ENCODE measurements at places on chromosomes 3 and 15.

- no peak for DNase-seq
Measured at GRCh38 chr3:81621277-81621676, 140.2 kb downstream of the GBE1 start.

DNA sequence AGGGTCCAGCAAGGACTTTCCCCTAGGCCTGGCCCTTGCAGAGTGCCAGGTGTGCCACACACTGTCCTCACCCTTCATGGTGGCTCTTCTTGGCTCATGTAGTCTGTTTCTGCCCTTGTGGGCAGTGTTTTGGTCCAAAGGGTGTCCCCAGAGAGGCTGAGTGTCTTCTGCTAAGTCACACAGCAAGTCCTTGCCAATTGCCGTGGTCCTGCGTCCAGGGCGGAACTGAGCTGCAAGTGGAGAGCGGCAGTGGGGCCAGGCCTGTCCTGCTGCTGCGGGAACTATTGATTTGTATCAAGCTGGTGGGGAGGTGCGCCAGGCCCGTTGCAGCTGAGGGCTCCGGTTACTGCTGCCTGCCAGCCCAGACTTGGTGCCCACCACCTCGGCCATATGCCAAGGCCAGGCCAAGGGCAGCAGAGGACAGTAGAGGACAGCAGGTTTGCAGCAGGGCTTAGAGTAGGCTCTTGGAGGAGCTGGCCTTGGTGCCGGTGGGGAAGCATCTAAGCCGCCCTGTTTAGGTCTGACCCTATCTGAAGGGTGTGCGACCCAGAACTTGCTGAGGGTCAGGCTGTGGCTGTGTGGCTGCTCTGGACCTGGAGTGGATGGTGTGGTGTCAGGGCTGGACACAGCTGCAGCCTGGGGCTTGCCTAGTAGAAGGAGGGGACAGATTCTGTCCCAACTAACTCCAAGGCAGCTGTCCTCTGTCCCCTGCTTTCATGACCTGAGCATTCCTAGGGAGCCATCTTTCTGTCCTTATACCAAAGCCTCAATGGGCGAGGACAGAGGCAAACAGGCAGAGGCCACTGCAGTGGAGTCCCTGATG is 4.5 kb downstream of the AMIGO3 start:
- DNase-seq = no peak

DNA sequence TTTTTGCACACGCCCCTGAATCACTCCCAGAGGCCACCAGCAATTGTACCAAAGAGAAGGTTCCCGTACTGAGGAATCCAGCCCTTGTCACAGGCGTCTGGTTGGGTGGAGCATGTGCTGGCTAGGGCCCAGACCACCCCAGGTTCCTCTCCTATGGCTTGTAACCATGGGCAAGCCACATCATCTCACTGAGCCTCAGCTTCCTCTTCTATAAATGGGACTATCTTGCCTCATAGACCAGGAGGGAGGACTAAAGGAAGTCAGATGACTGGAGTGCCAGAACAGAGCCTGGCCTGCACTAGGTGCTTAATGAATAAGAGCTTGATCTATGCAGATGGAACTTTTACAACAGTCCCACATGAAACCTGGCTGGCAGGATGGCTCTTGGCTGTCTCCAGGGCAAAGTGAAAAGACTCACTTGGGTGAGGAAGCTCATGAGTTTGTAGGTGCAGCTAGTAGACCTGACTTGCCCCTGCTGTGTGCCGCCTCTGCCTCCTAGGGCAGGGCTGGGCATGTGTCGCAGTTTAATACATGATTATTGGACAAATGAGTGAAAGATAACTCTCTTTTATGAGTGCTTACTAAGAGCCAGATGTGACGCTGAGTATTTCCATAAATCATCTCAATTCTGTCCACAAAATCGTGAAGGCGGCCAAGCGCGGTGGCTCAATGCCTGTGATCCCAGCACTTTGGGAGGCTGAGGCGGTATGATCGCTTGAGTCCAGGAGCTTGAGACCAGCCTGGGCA is 29.3 kb downstream of the CTSH start:
- DNase-seq = peak; percentile 60

GRCh38 chr3:25665315-25666280 is 891 bp upstream of the TOP2B start:
- DNase-seq = peak; percentile 50

GRCh38 chr15:69548395-69549180 is 96.0 kb downstream of the RPLP1 start:
- no peak for DNase-seq

DNA sequence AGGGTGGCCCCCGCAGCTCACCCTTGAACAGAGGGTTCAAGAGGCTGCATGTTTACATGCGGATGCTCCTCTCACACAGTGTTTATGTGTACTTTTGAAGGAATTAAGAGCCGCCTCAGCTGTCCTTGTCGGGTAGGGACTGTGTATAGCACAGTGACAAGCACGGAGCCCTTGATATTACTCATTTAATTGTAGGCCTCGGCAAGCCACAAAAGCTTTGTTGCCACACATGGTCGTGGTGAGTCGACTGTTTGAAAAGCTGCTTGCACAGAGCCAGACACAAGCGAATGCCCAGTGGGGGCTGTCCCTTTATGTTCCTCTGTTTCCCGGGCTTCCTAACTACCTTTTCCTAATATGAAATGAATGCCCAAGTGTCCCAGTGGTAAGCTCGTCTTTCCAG is 4.5 kb downstream of the ESYT3 start:
- no peak for DNase-seq

GRCh38 chr15:64909546-64909945 is 2.2 kb upstream of the ANKDD1A start:
- DNase-seq = no peak

DNA sequence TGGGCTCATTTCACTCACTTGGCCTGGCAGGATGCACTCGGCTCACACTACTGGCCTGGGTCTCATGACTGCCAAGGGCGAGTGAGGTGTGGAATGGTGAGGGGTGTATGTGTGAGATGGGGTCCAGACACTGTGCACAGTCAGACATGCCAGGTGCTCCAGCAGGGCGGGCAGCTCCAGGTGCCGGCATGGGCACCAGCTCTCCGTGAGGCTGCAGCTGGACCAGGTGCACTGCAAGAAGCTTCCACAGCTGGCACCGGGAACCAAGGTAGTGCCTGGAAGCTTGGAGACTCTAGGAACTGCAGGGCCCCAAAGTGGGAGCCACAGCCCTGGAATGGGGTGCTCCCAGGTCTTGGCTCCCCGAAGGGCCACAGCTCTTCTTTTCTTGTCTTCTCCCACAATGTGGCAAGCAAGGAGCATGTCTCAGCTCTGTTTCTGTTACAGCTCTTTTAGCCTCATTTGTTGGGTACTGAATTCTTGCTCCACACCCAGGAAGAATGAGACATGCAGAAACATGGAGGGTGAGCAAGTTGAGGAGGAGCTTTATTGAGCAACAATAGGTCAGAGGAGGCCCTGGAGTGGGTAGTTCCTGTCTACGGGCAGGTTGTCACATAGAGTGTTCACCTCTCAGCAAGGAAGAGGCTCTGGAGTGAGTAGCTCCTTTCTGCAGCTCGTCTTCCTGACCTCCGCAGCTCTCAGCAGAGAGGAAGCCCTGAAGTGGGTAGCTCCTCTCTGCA is 762.8 kb downstream of the CADM2 start:
- DNase-seq = no peak

GRCh38 chr15:24971772-24972171 is 17.0 kb downstream of the SNRPN start:
- DNase-seq = no peak

DNA sequence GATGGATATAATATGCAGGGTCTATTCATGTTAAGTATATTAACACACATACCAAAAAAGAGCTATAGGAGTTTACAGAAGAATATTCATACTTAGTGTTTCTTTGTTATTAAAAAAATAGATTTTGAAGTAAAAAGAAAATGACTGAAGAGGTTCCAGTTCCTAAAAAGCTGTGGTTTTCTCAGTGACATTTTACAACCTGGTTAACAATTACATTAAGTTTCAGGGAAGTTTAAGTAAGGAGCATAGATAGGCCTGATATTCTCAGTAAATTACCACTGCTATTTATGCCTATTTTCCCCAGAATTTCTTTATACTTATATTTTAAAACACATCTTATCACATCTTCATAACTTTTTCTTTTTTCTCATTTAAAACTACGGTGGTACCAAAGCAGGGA is 43.6 kb upstream of the SPTSSB start:
- DNase-seq = no peak

DNA sequence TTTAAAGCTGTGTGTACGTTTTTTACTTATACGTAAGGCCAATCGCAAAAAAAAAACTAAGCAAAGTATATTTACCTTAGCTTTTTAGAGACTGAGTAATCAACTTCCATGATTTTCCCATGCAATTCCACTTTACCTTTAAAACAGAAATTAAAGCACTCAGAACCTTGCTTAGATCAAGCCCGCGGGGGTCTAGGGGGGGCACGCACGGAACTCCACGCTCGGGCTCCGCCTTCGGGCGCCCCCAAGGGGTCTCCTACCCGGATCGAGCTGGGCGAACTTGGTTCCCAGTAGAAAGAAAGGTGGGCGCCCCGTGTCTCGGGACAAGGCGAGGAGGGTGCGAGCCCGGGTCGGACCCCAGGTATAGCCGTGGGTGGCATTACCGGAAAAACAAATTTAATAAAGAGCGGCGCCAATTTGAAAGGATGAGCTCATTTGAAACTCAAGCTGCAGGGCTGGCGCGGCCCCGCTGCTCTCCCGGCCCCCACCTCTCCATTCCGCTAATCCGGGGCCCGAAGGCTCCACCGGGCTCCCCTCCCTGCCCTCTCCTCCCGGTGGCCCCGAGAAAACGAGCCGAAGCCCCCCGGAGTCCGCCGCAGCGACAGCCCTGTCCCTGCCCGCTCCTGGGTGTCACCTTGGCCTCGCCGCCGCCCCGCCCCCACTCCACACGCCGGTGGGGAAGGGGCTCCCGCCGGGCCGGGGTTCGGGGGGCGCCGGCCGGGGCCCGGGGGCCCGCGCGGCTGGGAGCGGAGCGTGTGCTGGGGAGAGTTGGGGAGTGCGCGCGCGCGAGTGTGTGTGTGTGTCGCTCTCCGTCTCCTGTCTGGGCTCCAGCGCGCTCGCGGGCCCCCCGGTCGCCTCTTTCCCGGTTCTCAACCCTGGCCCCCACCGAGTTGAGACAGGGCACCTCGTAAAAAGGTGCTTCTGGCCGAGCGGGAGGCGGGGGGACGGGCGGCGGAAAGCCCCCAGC is 1.5 kb downstream of the IGF2BP2 start:
- no peak for DNase-seq

DNA sequence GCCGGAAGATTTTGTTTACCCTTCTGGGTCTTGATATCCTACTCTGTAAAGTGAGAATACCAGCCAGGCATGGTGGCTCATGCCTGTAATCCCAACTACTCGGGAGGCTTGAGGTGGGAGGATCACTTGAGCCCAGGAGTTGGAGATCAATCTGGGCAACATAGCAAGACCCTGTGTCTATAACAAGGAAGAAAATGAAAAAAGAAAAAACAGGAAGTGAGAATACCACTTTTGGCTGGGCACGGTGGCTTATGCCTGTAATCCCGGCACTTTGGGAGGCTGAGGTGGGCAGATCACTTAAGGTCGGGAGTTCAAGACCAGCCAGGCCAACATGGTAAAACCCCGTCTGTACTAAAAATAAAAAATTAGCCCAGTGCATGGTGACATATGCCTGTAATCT is 36.9 kb downstream of the SFMBT1 start:
- DNase-seq = no peak

DNA sequence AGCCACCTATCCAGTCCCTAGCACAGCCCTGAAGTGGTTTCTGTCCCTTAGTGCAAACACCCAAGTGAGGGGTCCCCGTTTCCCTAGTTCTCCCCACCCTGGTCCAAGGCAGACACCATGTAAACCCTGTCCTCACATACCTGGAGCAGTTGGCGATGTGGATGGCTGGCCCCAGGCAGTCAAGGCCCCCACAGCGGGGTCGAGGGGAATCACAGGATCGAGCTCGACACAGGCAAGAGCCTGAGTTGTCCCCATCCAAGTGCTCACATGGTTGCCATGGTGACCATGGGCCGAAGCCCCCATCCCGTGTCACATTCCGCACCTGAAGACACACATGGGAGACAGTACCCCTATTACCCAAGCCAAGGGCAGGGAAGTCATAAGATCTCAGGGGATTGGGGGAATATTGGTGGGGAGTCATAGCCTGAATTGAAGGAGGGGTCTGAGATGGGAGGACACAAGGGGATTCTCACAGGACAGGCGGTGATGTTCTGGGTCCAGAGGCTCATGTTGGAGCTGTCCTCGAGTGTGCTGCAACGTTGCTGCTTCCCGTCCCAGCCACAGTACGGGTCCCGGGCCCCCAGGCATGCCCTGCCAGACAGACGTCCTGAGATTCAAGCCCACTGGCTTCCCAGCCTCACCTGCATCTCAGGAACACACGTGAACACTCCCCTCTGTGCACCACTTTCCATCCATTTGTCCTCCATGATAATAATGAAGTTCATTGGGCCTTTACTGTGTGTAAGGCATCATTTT is 112.1 kb downstream of the SEMA5B start:
- no peak for DNase-seq

GRCh38 chr15:81023483-81024264 is 23.0 kb downstream of the TLNRD1 start:
- peak; percentile 64 for DNase-seq

GRCh38 chr15:92724144-92724543 is 68.6 kb upstream of the FAM174B start:
- DNase-seq = no peak

DNA sequence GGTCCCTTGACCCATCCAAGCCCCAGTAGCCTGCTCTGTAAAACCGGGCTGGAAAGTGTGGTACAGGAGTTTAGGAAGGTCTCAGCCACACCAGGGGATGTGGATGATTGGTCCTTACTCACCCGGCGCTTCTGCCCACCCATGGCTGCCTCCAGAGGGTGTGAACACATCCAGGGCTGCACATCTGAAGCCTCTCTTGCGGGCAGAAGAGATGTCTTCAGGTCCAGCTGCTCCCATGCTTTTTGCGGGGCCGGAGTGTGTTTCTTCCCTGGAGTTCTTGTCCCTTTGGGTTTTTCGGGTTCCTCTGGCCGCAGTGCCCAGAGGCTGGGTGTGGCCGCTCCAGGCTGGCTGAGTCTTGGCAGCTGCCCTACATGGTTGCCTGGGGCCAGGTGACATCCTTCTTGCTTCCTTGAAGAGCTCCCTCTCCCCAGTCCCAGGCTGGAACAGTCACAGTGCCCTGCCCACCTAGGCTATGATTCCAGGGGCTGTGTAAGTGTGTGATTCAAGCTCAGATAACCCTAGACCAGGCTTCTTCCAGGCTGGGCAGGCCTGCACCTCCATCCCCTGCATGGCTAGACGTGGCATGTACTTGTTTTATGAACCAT is 33.9 kb downstream of the HDAC11 start:
- no peak for DNase-seq

DNA sequence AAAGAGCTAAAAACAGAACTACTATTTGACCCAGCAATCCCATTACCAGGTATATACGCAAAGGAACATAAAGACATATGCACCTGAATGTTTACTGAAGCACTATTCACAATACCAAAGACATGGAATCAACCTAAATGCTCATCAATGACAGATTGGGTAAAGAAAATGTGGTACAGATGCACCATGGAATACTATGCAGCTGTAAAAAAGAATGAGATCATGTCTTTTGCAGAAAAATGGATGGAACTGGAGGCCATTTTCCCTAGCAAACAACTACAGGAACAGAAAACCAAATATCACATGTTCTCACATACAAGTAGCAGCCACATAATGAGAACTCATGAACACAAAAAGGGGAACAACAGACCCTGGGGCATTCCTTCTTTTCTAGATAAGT is 208.9 kb upstream of the LRRFIP2 start:
- no peak for DNase-seq

All from CD4-positive, alpha-beta T cell treated with Interleukin-15 for 1 hour (primary cell).